ENCODE measurements at places on chromosomes 12 and 14.
A peak's percentile ranks its signal among the peaks of the same experiment; 100 is the strongest.

DNA sequence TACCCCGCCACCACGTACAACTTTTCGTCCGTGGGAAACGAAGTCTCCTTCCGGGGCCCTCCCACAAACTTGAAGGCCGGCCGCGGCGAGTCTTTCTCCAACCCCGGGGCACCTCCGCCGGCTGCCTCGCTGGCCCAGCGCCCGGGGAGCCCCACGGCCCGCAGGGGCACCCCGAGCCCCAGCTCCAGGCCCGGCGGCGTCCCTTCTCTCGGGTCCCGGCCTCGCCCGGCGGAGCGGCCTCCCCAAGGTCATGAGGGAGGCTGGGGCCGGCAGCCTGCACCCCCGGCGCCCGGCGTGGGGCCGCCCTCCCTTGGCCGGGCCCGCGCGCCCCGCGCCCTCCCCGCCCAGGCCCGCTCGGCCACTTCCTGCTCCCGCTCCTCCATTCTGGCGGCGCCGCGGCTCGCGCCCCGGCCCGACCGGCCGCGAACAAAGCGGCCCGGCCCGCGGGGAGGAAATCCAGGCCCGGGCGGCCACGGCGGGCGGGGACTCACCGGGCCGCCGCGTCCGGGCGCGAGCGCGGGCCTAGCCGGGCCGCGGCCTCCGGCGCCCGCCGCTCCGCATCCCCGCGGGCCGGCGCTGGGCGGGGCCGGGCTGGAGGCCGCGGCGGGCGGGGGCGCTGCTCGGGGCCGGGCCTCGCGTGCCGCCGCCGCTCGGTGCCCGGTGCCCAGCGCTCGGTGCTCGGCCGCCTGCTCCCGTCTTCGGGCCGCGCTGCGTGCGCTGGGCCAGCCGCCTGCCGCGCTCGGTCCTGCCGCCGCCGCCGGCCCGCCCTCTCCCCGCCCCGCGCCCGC lies at the start of gene AKT1:
AKT1 (minus strand) TSS at position 756 of the 788 bp plus-strand sequence. CDS start 3,105 bp downstream, outside the sequence.
- no peak for DNase-seq

- no peak for DNase-seq
These were observed 103.1 kb downstream of the UNC79 start for GRCh38 chr14:93533842-93534241.

- no peak for DNase-seq
These were observed 92.7 kb downstream of the DIP2B start for GRCh38 chr12:50597200-50598195.

GRCh38 chr14:50311337-50311971 lies 575 bp downstream of the L2HGDH start:
- peak; percentile 2 for DNase-seq

GRCh38 chr14:65228436-65228835 lies 126.1 kb upstream of the MAX start:
- DNase-seq: no peak

GRCh38 chr14:42927313-42927712 lies 1320.6 kb downstream of the LRFN5 start:
- no peak for DNase-seq

- no peak for DNase-seq
These were observed 225.4 kb downstream of the BTG1 start for GRCh38 chr12:91920276-91920675.

DNA sequence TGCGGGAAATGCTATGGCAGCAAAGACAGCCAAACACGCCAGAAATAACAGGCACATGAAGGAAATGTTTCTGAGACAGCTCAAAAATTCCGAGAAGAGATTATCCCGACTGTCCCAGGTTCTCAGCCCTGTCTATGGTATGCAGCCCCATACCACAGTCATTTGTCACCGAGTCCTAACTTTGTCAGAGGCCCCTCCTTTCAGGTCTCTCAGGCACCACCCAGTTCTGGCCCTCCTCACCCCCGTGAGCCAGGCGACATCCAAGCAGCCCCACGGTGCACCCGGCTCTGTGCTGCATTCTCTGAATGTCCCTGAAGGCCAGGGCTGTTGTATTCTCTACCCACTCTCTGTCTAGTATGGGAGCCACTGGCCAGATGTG lies 24.0 kb downstream of the SSH1 start:
- no peak for DNase-seq
